WTC11 (cell line): ENCODE measurements at places on chromosomes 1 and 21. TPM values are rescaled to one million over a fixed set of nuclear protein-coding genes. Genes with fewer than 3 reads are reported as not detected.

LRRC71 gene
- 0.18 to 0.30 TPM (median 0.22 TPM) in 3 replicates for total RNA-seq

PBX1 gene
- total RNA-seq: 97.7 to 102 TPM (median 102 TPM) in 3 replicates

KRTAP7-1 gene
- not detected in 3 replicates for total RNA-seq

S100A7A gene
- total RNA-seq: not detected in 3 replicates

CASZ1 gene
- 6.9 to 11.7 TPM (median 8.7 TPM) in 3 replicates for total RNA-seq

SPRR2B gene
- not detected in 3 replicates for total RNA-seq

FAM163A gene
- total RNA-seq: 0.07 to 0.09 TPM (median 0.07 TPM) in 3 replicates

FNDC5 gene
- total RNA-seq: 1.2 to 1.6 TPM (median 1.4 TPM) in 3 replicates

PLA2G2A gene
- 1.2 to 2.6 TPM (median 1.9 TPM) in 3 replicates for total RNA-seq

CBR3 gene
- 4.2 to 12.9 TPM (median 5.2 TPM) in 3 replicates for total RNA-seq

C1orf56 gene
- total RNA-seq: 2.9 to 5.4 TPM (median 3.6 TPM) in 3 replicates

NGF gene
- 0.25 to 0.55 TPM (median 0.53 TPM) in 3 replicates for total RNA-seq

TMOD4 gene
- total RNA-seq: 0.66 to 0.82 TPM (median 0.79 TPM) in 3 replicates

LPAR3 gene
- 26.8 to 33.3 TPM (median 27.6 TPM) in 3 replicates for total RNA-seq

OR6K2 gene
- not detected in 3 replicates for total RNA-seq

CA6 gene
- 0.11 TPM in 1 of 3 replicates, not detected in the others for total RNA-seq

PDZK1 gene
- total RNA-seq: 0.57 to 0.77 TPM (median 0.57 TPM) in 3 replicates

SDE2 gene
- total RNA-seq: 13.5 to 17.2 TPM (median 14.6 TPM) in 3 replicates

MYOM3 gene
- total RNA-seq: 0.13 to 0.16 TPM (median 0.14 TPM) in 3 replicates

HENMT1 gene
- 4.6 to 5.3 TPM (median 4.7 TPM) in 3 replicates for total RNA-seq

COL16A1 gene
- total RNA-seq: 8.8 to 11.0 TPM (median 9.6 TPM) in 3 replicates

CPTP gene
- 10.3 to 14.4 TPM (median 12.3 TPM) in 3 replicates for total RNA-seq

DIO1 gene
- 0.23 TPM in 1 of 3 replicates, not detected in the others for total RNA-seq

NUP133 gene
- 66.9 to 73.7 TPM (median 67.8 TPM) in 3 replicates for total RNA-seq

METTL13 gene
- 40.4 to 46.5 TPM (median 43.6 TPM) in 3 replicates for total RNA-seq

CCDC30 gene
- total RNA-seq: 0.71 to 2.1 TPM (median 0.92 TPM) in 3 replicates

FCER1G gene
- 0.48 to 1.0 TPM (median 0.85 TPM) in 3 replicates for total RNA-seq

CNKSR1 gene
- 18.0 to 20.5 TPM (median 19.7 TPM) in 3 replicates for total RNA-seq
